Globus pallidus (tissue), 1 donor: ENCODE measurements at places on chromosomes 11 and 22.
A peak's percentile ranks its signal among the peaks of the same experiment; 100 is the strongest.

DNA sequence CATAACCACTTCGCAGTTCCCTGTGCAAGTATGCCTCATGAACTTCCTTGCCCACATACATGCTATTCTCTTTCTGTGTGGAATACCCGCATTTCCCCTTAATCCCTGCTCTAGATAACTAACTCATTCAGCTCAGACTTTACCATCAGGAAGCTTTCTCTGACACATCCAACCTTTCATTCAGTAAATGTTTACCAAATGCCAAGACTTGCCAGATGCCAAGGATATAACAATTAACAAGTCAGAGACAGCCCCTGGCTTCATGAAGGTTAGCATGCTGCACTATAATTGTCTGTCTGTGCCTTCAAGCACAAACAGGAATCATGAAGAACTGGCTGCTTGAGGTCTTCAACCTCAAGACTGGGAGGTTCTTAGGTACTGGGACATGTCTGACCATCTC is 71.2 kb upstream of the GDPD4 start:
- no peak for DNase-seq

DNA sequence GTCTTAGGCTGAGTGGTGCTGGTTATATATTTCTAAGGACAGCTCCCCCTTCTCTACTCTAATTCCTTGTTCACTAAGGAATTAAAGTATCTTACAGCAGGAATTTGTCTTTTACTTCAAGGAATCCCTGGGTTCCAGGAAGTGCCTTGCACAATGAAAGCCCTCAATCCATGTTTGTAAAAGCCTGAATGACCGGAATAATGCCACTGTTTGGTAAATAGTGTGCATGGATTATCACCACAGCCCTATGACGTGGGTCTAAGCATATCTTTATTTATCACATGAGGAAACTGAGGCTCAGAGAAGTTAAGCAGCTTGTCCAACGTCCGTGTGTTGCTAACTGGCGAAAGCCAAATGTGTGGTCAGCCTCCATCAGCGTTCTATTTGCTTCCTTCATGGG is 135.7 kb upstream of the NAV2 start:
- DNase-seq: no peak

GRCh38 chr11:119094816-119095065 is 6.9 kb downstream of the DPAGT1 start:
- DNase-seq: peak; percentile 89

DNA sequence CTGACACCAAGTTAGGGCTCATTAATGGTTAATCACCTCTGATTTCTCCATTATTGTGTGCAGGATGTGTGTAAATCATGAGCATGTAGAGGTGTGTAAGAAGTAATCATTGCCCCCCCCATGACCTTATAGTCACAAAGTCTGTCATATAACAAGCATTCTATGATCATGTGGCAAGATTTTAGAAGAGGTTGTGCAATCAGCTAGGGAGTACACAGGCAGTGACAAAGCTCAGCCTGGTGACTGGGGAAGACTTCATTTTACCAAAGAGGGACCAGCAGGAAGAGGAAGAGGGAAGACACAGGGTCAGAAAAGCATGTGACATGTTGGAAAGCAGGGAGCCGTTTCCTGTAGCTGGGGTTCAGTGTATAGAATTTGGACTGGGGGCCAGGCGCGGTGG is 176.5 kb upstream of the LARGE1 start:
- DNase-seq: no peak

DNA sequence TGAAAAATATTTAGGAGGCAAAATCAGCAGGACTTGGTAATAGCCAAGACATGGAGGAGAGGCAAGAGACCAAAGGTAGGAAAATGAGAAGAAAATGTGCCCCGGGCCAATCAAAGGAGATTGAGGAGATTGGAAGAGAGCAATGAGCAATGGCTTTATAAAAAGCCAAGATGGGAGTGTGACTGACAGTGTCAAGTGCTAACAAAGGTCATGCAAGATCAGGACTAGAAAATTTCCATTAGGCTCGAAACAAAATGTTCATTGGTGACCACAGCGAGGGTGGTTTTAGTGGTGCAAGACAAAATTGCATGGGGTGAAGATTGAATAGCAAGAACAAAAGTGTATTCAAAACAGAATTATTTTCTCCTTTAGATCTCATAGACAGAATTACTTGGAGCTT is 45.2 kb upstream of the TBCEL start:
- DNase-seq: no peak

GRCh38 chr11:43071338-43071737 is 240.5 kb upstream of the API5 start:
- no peak for DNase-seq

DNA sequence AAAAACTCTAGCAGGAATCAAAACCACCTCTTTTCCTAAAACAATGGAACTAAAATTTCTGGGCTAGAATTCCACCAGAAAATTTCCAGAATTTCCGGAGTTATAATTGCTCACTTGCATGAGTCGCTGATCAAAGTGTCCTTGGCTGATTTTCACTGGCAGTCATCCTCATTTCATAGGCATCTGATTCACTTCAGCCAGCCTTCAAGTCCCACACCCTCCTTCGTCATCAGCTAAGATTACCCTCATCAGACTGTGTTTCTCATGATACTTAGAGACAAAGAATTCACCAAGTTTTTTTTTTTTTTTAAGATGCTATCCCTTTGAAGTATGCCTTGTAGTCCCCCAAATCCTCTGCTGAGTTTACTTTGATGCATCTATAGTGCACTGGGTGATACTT is 71.5 kb upstream of the RAB38 start:
- no peak for DNase-seq

DNA sequence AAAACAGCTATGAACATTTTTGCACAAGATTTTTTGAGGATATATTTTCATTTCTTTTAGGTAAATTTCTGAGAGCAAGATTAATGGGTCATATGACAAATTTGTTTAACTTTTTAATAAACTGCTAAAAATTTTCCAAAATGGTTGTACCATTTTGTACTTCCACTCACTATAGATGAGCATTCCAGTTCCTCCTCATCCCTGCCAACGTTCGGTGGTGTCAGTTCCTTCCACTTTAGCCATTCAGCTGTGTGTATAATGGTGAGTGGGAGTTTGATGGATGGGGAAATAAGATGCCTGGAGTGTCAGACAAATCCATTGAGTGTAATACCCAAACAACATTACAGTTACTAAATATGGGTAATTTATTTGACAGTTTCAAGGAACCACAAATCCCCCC is 49.7 kb downstream of the MIAT start:
- no peak for DNase-seq

DNA sequence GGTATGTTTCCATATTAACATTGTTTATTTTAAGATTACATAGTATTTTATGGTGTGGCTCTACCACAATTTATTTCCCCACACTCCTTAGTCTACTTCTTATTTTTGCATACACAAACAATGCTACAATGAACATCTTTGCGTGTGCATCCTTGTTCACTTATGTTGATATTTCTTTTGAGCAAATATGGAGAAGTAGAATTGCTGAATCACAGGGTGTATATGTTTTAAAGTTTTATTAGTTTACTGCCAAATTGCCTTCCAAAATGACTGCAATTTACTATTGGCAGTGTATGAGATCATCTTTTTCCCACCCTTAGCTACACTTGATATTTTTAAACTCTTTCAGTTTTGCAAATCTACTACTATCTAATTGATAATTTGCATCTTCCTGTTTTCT is 38.7 kb upstream of the FAR1 start:
- DNase-seq: no peak

GRCh38 chr11:58905721-58906547 is 33.4 kb upstream of the GLYATL1 start:
- DNase-seq: peak; percentile 78

DNA sequence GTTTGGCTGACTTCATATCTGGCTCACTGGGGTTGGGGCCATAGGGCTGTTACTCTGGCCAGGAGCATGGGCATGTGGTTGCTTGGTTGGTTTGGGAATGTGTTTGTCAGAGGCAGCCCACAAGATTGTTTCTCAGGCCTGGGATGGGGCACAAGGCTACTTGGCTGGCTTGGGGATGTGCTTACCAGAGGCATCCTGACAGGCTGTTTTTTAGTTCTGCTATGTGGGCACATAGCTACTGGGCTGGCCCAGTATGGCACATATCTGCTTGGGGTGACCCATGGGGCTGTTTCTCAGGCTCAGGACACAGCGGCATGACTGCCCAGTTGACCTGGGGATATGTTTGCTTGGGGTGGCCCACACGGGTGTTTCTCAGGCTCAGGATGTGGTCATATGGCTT is 94.6 kb upstream of the PGR start:
- DNase-seq: no peak

DNA sequence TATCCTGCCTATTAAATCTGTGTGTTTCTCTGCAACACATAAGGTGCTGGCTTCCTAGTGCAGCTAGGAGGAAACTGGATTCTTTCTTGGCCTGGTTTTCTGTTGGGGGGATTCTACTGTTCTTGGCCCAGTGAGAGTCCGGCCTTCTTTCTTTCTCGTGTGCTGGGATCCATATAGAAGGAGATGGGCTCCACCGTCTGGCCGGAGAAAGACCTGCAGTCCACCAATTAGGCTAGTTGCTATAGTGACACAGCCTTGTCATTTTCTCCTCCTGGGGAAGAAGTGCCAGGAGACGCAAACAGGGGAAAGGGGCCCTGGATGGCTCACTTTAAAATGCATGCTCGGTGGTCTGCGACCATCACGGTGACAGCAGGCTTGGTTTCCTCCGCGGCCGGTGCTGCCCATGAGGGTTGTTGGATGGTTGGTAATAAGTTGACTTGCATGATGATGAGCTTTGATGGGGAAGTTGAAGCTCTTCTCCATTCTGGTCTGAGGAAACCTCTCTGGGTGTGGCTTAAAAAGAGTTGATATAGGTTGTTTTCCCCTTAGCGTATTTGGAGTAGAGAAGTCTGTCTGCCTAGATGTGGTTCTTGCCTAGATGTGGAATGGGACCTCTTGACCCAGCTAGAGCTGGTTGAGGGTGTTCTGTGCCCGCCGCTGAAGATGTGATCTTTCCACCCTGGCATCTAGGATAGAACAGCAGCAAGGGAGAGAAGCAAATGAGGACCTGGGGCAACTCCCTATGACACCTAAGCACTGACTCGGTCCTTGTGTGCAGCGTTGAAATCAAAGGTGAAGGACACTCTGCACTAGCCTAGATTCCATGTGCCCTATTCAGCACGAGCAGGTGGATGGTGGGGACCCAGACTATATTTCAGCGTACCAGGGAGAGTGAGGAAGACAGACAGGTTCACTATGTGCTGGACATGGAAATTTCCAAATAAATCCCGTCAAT is 1335.0 kb downstream of the BRD1 start:
- DNase-seq: peak; percentile 75

GRCh38 chr11:35358391-35358790 is 61.0 kb downstream of the SLC1A2 start:
- DNase-seq: no peak

DNA sequence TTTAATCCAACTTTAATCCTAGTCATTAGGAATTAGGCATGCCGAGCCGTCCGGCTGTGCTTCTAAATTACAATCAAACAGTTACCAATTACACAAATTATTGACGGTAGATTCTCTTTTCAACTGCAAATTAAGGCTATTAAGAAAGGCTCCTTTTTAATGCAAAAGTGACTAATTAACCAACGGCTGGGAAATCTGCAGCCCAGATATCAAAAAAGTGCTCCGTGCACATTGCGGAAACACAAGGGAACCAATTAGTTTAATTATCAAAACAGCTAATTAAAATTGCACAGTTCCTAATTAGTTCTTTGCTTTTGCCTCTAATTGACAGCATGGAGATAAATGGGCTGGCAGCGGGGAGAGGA is 19.4 kb upstream of the LMO1 start:
- DNase-seq: no peak

GRCh38 chr11:28757725-28758515 is 649.7 kb downstream of the METTL15 start:
- no peak for DNase-seq

- DNase-seq: no peak
Observed at GRCh38 chr22:43698403-43698802, 113.7 kb downstream of the EFCAB6 start.

- DNase-seq: no peak
Observed at GRCh38 chr22:45542001-45542520, 39.4 kb downstream of the FBLN1 start.

DNA sequence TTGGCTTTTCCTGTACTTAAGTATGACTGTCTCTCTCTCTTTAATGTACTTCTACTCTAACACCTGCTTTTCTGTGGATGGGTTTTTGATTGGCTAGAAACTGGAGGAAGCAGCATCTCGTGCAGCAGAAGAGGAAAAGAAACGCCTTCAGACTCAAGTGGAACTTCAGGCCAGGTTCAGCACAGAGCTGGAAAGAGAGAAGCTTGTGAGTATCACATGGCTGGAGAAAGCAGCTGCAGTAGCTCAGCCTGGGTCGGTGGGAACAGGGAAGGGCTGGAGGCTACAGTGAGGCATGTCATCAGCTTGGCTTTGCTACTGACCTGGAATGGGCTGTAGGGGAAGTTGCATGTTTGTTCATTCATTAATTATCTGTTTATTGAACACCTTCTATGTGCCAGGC is 74.2 kb downstream of the SWAP70 start:
- DNase-seq: peak; percentile 49

DNA sequence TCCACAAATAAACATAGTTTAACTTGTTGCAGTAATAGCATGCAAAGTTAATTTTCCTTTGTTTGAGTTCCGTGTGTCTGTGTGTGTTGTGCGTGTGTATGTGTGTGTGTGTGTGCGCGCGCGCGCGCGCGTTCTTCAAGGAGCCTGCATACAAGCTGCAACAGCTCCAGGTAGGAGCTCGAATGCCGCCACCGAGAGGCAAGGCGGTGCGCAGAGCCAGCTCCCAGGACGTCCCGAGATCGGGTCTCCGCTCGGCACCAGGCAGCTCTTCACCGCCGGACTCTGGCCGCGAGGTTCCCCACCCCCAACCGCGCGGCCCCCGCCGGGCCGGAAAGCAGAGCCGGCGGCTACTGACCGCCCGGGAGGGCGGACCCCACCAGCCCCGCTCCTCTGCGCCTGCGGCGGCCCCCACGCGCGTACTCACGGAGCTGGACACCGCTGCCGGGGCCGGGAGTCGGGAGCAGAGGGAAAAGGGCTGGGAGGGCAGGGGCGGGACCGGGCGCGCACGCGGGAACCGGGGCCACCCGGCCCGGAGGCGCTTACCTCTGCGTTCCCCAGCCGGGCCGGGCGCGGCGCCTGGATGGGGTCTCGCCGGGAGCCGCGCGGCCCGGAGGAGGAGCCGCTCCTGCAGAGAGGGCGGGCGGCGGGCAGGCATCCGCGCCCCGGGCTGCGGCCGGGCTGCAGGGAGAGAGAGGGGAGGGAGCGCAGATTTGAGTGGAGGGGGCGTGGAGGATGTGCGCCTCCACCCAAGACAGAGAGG is 40.4 kb upstream of the AKIP1 start:
- no peak for DNase-seq

GRCh38 chr22:25352294-25352680 is 132.8 kb downstream of the CRYBB2 start:
- DNase-seq: no peak

GRCh38 chr11:10295064-10295901 is 1.3 kb upstream of the SBF2 start:
- no peak for DNase-seq

- no peak for DNase-seq
Observed at GRCh38 chr11:68677432-68677831, 6.9 kb upstream of the GAL start.

GRCh38 chr11:123034597-123034996 is 27.3 kb downstream of the HSPA8 start:
- no peak for DNase-seq

GRCh38 chr11:69358398-69359020 is 64.6 kb downstream of the MYEOV start:
- DNase-seq: no peak
